ENCODE measurements at places on chromosomes 6 and 20.

GRCh38 chr6:166958926-166959861, 2.8 kb upstream of the RNASET2 start:
- DNase-seq, result no peak

GRCh38 chr6:99790679-99791078, 184.0 kb downstream of the PRDM13 start:
- DNase-seq, result no peak

GRCh38 chr6:69866770-69867638, 648 bp downstream of the COL19A1 start:
- peak; percentile 22 for DNase-seq

- DNase-seq, result no peak
These were observed 26.2 kb downstream of the PDE7B start for GRCh38 chr6:135877666-135878065.

GRCh38 chr20:40336533-40336932, 352.5 kb downstream of the MAFB start:
- DNase-seq, result no peak

DNA sequence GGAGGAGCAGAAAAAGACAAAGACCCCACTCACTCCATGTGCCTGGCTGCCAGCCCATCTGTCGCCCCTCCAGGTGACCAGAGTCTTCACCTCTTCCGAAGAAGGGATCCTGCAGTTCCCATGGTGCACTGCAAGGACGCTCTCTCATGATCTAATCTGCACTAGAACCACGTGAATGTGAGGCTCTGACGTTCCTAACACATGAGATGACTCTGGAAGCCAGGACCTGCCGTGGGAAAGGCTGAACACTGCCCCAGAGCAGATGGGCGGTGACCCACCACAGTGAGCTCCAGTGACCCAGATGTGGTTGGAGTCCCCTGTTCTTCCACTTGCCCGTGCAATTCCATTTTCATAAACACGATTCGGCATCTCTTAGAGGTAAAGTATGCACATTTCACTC, 39.6 kb upstream of the PDE10A start:
- no peak for DNase-seq

DNA sequence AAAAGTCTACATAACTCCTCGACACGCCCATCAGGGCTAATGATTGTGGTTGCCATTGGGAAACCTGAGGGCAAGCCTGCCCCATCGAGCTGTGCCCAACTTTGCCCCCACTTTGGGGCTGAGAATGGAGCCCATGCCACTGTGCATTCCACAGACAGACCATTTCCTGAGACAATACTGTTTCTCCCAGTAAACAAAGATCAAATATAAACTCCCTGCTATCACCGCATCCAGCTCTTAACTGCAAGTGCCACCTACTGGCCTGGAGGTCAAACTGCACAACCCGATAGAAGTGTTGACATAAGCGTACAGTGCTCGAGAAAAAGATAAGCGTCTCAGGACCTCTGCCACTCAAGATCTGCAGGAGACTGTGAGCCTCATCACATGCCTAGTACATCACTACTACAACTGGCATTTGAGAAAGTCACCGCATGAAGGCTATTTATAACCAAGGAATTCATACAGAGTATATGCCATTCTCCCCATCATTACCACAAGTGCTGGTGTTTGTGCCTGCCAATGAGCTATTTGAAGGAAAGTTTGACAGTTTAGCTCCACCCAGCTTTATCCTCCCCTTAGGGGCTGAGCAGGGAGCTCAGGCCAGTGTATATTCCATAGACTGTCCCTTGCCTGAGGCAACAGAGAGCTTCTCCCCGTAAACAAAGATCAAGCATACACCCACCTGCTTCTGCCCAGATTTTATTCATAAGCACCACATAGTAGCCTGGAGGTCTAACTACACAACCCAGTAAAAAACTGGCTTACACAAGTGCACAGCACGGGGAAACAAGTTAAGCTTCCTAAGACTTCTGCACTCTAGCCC, 4.5 kb upstream of the DEFB126 start:
- DNase-seq, result no peak

DNA sequence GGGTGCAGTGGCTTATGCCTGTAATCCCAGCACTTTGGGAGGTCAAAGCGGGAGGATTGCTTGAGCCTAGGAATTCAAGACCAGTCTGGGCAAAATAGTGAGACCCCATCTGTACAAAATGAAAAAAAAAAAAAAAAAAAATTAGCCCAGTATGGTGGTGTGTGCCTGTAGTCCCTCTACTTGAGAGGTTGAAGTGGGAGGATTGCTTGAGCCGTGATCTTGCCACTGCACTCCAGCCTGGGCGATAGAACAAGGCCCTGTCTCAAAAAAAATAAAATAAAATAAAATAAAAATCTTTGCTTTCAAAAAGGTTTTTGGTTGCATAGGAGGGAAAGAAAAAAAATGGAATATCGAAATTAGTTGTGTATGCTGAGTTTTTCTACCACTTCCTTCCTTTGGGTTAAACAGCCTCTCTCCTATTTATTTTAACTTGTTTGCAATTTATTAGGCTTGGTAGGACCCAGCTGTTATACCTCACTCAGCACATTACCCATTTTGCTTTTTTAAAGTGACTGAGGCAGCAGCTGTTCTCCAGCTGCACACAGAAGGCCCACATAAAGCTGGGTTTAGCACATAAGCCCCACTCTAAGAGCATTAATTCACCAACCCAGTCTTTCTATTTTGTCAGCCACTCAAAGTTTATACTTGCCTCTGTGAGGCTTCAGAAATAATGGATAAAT, 152.3 kb downstream of the ZFAND3 start:
- DNase-seq, result no peak

- DNase-seq, result no peak
These were observed 6.4 kb downstream of the HLA-DQB1 start for GRCh38 chr6:32659856-32660595.

GRCh38 chr6:147639279-147639678, 130.8 kb downstream of the SAMD5 start:
- no peak for DNase-seq

DNA sequence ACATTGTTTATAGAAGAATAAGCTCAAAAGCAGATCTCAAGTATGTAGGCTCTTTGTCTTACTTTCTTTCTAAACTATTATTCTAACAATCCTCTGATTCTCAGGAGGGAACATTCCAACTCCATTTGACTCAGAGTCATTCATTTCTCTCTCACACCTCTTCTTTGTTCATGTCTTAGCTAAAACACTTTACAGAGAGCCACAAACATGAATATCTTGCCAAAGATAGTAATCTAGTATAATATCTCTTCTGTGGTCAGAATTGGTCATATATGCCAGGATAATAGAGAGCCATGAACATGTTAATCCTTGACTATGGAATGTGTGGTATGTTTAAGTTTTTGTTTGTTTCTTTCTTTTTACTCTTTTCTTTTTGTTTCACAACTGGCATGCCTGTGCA, 456.0 kb upstream of the PTCHD4 start:
- DNase-seq, result no peak

GRCh38 chr6:47377971-47378370, 68.3 kb upstream of the TNFRSF21 start:
- no peak for DNase-seq

- DNase-seq, result no peak
These were observed 84.6 kb upstream of the F13A1 start for GRCh38 chr6:6405031-6405430.

- DNase-seq, result no peak
These were observed 52.3 kb upstream of the IL20RA start for GRCh38 chr6:137097057-137097456.

DNA sequence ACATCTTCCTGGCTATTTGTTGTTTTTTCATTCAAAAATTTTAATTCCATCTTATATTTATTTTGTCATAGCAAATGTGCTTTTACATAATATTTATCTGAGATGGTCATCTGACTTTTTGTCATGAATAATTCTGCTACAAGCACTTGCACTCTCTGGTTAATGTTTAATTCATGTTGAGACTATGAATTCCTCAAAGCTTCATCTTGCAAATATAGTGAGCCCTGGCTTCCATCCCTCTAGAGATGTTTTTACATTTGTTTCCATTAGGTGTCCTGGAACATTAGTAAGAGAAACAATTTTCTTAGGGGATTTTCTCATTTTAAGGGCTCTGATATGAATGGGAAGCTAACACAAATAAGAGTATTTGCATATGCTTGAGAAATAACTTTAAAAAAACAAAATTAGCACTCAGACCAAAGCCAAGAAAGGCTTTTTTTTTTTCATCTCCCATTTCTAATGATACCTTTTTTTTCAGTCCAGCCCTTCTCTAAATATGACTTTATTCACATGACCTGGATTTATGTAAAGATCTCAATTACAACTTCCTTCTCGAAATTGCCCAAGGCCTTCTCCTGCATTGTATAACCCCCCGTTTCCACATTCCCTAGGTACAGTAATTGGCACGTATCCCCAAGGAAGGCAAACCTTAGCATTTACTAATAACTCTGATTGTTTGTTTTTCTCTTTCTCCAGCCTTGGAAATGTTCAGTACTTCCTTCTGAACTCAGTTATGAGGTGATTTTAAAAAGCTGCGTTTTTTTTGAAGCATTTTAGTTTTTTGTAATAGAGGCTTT, 797.0 kb upstream of the GJE1 start:
- DNase-seq, result no peak

DNA sequence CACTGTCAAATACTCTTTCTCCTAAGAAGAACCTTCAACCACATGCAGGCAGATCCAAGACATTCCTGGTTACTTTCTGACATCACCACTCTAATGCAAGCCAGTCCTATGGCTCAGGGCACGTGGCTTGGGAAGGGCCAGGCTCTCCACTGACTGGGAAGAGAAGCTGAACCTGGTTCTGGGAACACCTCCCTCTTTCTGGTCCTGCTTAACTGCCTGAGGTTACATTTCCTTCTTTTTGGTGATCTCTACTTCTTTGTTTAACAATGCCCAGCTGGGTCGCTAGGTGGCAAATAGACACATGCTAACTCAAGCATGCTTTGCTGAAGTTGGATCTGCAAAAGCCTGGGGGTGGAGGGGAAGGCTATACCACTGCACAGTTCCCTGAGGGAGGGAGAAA, 249.8 kb downstream of the GMDS start:
- DNase-seq, result no peak

- DNase-seq, result no peak
These were observed 2.0 kb downstream of the HLA-F start for GRCh38 chr6:29724937-29725869.

DNA sequence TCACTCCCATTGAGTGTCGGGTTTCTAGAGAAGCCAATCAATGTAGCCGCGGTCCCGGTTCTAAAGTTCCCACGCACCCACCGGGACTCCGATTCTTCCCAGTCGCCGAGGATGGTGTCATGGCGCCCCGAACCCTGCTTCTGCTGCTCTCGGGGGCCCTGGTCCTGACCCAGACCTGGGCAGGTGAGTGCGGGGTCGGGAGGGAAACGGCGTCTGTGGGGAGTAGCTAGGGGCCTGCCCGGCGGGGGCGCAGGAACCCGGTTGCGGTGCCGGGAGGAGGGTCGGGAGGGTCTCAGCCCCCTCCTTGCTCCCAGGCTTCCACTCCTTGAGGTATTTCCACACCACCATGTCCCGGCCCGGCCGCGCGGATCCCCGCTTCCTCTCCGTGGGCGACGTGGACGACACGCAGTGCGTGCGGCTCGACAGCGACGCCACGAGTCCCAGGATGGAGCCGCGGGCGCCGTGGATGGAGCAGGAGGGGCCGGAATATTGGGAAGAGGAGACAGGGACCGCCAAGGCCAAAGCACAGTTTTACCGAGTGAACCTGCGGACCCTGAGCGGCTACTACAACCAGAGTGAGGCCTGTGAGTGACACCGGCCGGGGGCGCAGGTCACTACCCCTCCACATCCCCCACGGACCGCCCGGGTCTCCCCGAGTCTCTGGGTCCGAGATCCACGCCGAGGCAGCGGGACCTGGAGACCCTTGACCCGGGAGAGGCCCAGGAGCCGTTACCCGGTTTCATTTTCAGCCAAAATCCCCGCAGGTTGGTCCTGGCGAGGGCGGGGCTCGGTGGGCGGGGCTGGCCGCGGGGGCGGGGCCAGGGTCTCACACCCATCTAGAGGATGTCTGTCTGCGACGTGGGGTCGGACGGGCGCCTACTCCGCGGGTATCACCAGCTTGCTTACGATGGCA, 35.2 kb upstream of the HLA-G start:
- DNase-seq, result peak; percentile 73

GRCh38 chr6:148192310-148192709, 150.3 kb upstream of the SASH1 start:
- no peak for DNase-seq

- DNase-seq, result no peak
These were observed 98.0 kb upstream of the NHSL1 start for GRCh38 chr6:138597336-138597735.

- DNase-seq, result no peak
These were observed 2.5 kb downstream of the SLC17A1 start for GRCh38 chr6:25829375-25829774.

Measured in effector memory CD4-positive, alpha-beta T cell (primary cell).